ENCODE measurements at places on chromosomes 5 and 9. TPM values are rescaled to one million over a fixed set of nuclear protein-coding genes. Genes with fewer than 3 reads are reported as not detected.

DNA sequence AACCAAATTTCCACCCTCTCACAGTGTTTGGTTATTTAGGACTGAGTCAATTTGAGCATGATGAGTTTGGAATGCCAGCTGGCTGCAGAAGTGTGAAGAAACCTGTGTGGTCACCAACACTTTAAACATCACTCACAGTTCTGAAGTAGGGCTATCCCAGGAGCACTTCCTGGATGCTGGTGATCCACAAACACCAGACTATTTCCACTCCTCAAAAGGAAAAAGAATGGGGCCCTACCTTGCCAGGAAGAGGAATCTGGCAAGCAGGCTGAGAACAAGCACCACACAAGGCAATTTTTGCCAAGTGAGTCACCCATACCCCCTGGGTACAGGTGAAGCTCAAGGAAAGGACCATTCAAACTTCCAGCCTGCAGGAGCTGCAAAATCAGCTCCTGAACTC lies 294.2 kb upstream of the PTGER4 start:
- DNase-seq: no peak

- no peak for DNase-seq
These were observed 33.8 kb downstream of the MRPL36 start for GRCh38 chr5:1765880-1766235.

DNA sequence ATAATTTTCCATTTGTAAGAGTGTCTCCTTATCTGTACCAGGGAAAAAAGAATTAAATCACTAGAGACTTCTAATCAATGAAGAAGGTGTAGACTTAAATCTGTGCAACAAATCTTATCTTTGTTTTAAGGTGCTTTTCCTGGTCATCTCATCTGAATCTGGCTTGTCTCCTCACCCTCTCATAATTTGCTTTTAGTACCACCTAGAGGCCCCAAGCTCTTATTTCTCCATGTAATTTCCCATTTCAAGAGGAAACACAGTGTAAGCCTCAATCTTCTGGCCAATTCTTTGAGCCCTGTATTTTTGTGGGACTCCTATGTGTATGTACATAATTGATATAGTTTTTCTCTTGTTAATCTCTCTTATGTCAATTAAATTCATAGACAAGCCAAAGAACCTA lies 1975.3 kb upstream of the CDH6 start:
- no peak for DNase-seq

The AQP7 gene
- total RNA-seq: not detected

DNA sequence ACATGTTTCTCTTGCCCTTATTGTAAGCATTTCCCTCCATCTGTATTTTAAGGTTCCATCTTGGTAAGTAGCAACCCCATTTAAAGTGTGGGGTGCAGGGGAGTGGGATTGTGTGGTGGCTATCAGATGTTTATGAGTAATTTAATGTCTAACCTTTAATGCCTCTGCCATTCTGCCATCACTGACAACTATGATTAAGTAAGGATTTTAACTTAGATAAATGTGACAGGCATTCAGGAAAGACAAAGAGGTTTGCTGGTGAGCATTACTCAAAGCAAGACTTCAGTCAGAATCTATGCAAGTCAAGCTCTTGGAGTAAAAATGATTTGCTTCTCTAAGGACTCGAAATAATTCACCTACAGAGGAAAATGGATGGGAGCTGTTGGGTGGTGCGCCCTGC lies 143.0 kb downstream of the NXNL2 start:
- DNase-seq: no peak

The MLANA gene
- not detected for total RNA-seq

The IL5 gene
- total RNA-seq: 1.5 TPM

The C5orf34 gene
- 5.3 TPM for total RNA-seq

GRCh38 chr5:1214936-1215220 lies 10.3 kb upstream of the SLC6A18 start:
- DNase-seq: no peak

- no peak for DNase-seq
These were observed 914.2 kb upstream of the CDH6 start for GRCh38 chr5:30279237-30279636.

The TLR4 gene
- not detected for total RNA-seq

- DNase-seq: no peak
These were observed 359.2 kb upstream of the ACTBL2 start for GRCh38 chr5:57841676-57842363.

DNA sequence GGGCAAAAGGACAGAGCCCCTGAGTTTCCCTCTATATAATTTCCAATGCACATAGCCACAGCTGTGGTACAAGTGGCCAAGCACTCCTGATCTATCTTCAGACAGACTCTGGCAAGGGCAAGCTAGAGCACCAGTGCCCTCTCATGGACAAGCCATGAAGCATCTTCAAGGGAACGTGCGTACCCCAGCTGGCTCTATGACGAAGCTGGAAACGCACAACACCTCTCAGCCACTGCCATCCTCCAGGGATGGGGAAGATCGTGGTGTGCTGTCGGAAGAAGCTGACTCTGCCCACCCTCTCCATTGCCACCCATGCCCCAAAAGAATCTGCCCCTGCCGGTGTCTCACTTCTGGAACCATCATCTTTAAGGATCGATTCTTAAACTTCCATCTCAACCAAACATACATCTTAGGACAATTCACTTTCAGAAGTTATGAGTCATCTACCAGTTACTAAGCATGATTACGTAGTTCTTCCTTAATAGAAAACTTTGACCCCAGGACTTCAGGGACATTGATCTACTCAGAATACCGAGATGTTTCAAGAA lies 482.9 kb downstream of the AGTPBP1 start:
- no peak for DNase-seq

DNA sequence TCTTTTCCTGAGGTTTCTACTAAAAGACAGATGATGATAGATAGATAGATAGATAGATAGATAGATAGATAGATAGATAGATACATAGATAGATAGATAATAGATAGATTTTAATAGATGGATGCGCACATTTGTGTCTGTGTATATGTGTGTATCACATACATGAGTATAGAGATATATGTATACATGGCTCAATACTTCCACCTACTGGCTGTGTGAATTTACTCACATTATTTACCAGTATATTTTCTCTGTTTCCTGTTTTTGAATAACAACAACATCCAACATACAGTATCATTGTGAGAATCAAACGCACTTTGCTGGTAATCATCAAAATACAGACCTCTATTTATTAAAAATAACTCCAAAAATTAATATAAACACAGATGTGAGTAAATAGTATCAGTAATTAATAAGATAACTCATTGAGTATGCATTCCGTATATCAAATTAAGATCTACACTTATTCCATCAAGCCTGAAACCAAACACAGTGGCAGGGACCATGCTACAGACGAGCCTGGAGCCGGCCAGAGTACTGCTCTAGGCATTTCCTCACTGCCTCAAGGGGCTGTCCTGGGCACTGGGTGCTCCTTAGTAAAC lies 338.0 kb downstream of the SEMA5A start:
- DNase-seq: no peak

The GABRA1 gene
- total RNA-seq: not detected

GRCh38 chr9:17802249-17802857 lies 223.5 kb downstream of the SH3GL2 start:
- DNase-seq: no peak

GRCh38 chr5:140005145-140005591 lies 37.9 kb downstream of the NRG2 start:
- no peak for DNase-seq

DNA sequence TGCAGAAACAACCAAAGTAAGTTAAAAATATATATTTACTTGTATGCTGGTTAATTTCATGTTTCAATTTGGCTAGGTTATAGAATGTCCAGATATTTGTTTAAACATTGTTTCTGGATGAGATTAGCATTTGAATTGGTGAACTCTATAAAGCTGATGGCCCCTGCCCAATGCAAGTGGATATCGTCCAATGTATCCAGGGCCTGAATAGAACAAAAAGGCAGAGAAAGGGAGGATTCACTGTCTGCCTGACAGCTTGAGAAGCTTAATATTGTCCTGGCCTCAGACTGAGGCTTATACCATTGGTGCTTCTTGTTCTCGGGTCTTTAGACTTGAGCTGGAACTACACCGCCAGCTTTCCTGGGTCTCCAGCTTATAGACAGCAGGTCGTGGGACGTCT lies 446.7 kb upstream of the ACTBL2 start:
- no peak for DNase-seq

DNA sequence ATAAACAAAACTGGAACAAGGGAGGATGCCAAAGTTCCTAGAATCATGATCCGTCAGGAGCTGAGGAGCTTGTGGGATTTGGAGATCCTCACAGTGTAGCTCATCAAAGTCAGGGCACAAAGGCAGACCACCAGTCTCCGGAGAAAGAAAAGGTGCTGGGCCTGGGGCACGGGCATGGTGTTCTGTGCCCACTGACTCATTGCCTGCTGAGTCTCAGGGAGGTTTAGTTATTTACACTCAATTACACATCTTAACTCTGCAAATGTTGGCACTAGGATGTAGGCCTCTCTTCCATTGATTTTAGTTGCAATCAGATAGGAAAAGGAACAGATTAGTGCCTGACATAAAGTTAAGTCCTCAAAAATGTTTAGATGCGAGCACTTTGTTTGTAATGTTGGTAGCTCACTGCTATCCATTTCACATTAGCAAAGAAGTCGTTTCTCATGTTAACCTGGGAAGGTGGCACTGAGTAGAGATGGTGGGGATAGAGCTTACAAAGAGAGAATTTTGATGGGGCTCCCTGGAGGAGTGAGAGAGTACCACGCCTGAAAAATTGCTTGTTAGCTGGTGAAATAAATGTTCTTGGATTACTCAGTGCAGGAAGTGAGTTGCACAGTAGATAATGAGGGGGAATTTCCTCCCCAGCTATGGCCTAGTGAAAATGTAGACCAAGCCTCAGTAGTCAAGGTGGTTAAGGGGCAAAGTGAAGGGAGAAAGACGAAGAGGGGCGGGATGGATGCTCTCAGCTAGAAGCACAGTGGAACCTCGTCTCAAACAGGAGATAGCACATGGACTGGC lies 109.5 kb upstream of the CD180 start:
- no peak for DNase-seq

The IL12B gene
- total RNA-seq: not detected

GRCh38 chr9:113973963-113974413 lies 97.9 kb downstream of the ZNF618 start:
- no peak for DNase-seq

GRCh38 chr5:4095918-4096630 lies 500.4 kb downstream of the IRX1 start:
- DNase-seq: no peak

GRCh38 chr9:981491-981898 lies 5.0 kb downstream of the DMRT3 start:
- no peak for DNase-seq

Data from activated T-helper 1 cell treated with anti-CD3 and anti-CD28 coated beads, Interleukin-12 subunit alpha, Interleukin-12 subunit beta, Interleukin-2, Interleukin-4 antibody, amounts not matched to agents 30 ng/mL and 10 ng/mL and 1 ng/mL, durations not matched to agents 14 hours and 24 hours and 36 hours (primary cell).